ENCODE measurements at places on chromosomes 1 and 21.

- no peak for DNase-seq
Observed at GRCh38 chr1:155890251-155890650, 20.9 kb downstream of the RIT1 start.

DNA sequence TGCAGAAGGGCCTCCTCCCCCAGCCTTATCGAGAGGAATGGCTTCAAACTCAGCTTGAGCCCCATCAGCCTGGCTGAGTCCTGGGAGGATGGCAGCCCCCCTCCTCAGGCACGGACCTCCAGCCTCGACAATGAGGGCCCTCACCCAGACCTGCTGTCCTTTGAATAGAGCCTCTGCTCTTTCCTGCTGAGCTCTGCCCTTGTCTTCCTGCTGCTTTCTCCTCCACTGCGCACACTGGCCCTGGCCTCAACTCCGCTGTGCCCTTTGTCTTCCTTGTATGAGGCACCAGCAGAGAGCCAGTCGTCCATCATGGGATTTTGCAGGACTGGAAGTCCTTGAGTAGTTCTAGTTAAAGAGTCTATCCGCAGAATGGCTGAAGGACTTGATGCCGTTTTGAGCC, 2.0 kb downstream of the C1orf226 start:
- DNase-seq: no peak

- DNase-seq: peak; percentile 22
Observed at GRCh38 chr1:62084310-62084890, 110.2 kb upstream of the L1TD1 start.

DNA sequence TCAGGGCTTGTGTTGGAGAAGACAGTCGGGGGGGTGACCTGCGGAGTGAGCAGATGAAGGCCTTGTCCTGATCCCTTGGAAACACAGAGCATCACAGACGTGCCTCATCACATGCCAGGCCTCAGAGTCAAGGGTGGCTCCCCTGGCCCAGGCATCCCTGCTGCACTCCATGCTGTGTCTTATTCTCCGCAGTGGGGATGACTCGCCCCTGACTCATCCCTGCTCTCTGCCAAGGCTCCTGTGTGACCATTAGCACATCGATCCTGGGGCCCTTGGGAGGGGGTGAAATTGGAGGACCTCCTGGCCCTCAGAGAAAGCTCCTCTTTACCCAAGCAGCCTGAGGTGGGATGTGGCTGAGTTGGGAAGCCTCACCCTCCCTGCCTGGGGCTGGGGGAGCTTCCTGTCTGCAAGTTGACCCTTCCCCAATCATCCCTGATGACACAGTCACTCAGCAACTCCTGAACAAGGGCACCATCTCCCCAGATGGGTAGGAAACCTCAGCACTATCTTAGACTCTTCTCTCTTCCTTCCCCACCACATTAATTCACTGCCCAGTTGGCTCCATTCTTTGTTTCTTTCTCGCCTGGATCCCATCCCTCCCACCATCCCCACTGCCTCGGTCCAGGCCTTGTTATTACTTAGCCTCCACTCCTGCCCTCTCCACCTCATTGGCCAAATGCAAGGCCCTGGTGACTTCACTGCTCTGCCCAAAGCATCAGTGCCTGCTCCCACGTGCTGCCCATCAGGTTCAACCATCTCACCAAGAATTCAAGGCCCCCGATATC, 74.6 kb downstream of the CAMK2N1 start:
- peak; percentile 97 for DNase-seq

DNA sequence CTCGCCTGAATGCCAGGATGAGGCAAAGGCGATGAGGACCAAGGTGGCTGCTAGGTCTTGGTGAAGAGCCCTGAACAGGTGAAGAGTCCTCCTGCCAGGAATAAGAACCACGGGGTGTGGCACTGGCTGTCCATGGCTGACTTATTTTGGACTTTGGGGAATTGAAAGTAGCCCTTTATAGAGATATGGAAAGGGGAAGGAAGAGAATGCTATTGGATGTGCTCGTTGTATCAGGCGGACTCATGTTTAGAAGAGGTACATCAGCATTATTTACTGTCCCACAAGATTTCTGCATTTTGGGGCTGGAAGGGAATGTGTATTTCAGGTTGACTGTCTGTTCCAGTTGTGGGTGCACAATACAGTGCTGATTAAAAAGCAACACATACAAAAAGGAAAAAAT, 465.8 kb downstream of the DSCAM start:
- DNase-seq: no peak

- no peak for DNase-seq
Observed at GRCh38 chr1:155717041-155717440, 28.1 kb downstream of the DAP3 start.

DNA sequence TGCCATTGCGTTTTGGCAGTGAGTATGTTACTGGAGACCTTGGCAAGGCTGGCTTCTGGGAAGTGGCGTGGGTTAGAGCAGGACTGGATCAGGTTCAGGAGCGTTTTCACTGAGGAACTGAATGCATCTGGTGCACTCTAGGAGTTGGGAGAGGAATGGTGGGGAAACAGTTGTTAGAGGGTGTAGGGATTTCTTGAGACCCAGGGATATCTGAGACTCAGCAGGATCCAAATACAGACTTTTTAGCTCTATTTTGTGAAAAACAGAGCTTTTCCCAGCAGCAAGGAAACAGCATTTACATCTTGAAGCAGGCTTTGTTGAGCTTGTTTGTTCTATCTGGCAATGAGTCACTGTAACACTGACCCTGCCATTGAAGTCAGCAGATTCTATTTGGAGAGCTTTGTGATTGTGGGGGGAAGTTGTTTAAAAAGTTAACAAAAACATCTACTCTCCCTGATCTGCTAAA, 56.9 kb upstream of the NRIP1 start:
- DNase-seq: no peak

DNA sequence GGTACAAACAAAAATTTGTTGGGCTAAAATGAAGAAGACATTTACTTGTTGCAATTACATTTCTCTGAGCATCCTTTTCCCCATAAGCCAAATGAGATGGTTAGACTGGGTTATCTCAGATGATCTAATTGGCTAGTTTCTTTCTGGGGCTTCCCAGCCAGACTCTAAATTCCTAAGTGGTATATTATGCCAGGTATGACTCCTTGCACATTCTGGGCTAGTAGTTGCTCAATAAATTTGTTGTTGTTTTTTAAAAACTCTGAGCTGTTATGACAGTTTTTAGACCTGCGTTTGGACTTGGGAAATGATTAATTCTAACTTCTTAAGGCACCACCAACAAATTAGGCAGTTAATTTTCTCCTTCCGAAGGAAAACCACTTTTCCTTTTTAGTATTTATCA, 66.1 kb downstream of the UCK2 start:
- no peak for DNase-seq

DNA sequence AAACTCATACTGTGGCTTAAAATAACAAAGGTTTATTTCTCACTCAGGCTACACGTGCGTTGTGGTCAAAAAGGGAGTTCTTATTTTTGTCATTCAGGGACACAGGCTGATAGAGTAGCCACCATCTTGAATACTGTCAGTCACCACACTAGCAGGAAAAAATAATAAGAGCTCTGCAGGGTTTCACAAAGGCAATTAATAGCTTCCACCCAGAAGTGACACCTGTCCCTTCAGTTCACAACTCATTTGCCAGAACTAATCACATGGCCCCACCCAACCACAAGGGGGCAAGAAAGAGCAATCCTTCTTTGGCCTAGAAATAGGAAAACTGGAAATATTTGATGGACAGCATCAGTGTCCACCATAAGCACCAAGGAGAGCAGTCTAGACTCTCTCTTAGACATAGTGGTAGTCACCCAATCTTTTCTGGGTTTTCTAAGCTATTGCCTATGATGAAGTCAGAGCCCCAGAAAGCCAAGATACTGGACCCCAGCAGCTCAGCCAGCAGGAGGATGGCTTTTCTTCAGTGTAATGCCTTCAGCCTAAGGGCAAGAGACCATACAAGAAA, 8.2 kb downstream of the HAPLN2 start:
- peak; percentile 63 for DNase-seq

DNA sequence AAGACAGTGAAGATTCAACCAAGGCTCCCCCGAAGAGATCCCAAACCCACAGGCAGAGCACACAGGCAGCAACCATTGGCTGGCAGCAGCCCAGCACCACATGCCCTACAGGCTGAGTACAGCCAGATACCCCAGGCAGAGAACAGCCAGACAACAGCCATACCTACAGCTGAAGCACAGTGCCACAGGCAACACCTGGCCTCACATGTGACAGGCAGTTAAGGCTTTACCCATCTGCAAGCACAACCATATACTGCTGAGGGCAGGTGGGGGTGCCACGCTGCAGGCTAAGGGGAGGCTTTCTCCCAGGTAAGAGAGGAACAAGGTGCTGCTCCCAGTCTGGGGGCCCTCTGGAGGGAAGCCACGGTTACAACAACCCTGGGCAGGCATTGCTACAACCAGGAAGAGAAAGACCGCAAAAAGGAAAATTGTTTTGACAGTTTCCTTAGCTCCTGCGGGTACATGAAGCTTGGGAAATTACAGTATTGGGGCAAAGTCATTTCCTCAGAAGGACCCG, 12.3 kb downstream of the CHIT1 start:
- no peak for DNase-seq

GRCh38 chr1:170063109-170063826, 11.2 kb downstream of the KIFAP3 start:
- DNase-seq: no peak

GRCh38 chr1:162906485-162906884, 45.5 kb upstream of the CCDC190 start:
- DNase-seq: no peak

- DNase-seq: peak; percentile 65
Observed at GRCh38 chr1:183711741-183712361, 58.7 kb upstream of the APOBEC4 start.

GRCh38 chr1:48492392-48492791, 20.4 kb upstream of the SPATA6 start:
- no peak for DNase-seq

- DNase-seq: peak; percentile 8
Observed at GRCh38 chr1:77671836-77672235, 10.6 kb downstream of the ZZZ3 start.

DNA sequence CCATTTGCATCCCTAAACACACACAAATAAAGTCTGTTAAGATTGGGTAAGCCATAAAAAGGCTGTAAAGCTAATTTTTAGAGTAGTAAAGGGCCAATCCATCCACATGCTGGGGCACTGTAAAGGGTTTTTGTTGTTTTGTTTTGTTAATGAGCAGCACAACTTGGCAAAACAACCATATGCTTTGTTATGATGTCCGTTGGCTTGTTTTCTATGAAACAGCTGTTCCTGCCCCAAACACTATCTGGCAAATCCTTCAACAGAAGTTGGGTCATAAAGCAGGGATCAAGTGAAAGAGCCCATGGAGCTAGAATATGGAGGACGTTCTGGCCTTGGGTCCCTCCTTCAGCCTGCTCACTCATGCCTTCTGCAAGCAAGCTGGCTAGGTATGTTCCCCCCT, 183.6 kb downstream of the APP start:
- DNase-seq: no peak

DNA sequence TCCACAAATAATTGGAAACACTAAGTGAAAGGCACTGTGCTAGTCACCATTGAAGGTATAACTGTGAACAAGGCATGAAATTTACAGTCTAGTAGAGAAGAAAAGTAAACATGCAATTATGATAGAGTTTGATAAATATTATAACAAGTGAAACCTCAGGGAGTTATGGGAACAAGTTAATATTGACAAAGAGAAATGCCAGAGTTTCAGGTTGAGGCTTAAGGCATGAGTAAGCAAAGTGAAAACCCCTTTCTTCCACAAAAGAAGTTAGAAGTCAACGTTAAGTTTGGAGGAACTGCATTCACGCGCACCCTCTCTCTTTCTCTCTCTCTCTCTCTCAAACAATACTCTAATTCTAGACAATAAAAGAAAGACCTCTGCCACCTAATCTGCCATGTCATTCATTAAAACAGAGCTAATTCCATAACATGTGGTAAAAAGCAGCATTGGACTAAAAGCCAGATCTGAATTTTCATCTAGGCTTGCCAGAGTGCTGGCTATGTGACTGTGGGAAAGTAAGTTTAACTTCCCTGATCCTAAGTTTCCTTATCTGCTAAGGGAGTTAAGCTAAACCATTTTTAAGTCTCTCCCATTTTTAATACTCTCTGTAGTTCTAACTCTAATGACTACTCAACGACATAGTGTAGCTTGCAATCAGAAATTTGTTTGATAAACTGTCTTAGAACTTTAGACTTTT, 22.0 kb downstream of the SLC44A5 start:
- no peak for DNase-seq

- peak; percentile 46 for DNase-seq
Observed at GRCh38 chr21:16572032-16572431, 842.2 kb downstream of the USP25 start.

GRCh38 chr1:54989473-54989872, 9.0 kb downstream of the TMEM61 start:
- DNase-seq: no peak

DNA sequence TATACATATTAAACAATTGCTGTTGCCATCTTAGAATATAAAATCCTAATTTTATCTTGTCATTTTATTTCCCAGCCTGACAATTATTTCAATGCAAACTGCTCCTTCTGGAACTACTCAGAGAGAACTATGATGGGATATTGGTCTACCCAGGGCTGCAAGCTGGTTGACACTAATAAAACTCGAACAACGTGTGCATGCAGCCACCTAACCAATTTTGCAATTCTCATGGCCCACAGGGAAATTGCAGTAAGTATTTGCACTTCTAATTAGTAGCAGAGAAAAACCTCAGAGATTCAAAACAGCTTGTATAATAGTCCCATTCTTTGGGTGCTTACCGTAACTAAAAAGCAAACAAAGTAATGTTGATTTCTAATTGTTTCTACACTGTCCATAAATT, 167.2 kb downstream of the ADGRL2 start:
- no peak for DNase-seq

DNA sequence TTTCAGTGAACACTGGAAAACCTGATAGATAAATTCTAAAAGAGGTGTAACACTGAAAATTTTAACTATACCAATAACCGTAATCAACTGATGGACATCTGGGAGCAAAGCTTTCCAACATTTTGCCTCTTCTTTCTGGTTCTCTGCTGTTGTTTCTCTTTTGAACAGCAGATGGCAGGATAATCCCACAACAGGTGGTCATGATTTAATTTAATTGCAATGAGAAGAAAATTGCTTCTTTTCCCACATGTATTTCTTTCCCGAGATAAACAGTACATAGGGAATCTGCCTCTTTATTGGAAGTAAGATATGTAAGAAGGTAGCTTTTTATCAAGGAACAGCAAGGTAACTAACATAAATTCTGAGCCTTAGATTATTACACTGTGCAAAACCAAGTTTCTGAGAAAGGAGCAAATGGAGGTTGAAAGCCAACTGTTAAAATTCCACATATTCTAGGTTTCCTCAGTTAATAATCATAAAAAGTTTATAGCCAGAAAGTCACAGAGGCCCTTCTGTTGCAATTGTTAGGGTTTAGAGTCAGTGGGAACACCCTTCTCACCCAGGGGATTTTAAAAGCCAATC, 72.9 kb downstream of the RPS6KA1 start:
- peak; percentile 72 for DNase-seq

- no peak for DNase-seq
Observed at GRCh38 chr1:52691821-52692220, 6.3 kb downstream of the COA7 start.

DNA sequence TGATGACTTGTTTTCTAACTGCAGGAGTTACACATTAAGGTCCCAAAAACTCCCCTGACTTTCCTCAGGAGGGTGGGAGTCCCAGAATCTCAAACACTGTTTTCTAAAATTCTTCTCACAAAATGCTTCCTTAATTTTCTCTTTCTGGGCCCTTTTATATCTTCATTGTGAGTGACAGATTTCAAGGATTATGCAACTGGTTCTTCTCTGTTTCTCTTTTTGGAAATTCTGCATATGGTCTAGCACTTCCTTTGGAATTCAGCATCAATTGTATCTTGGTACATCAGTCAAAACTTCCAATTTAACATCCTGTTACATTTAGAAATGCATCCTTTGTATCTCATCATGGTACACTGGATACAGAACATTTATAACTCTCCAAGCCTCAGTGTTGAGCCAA, 59.7 kb downstream of the LMO4 start:
- no peak for DNase-seq

GRCh38 chr1:21764615-21765423, 18.1 kb downstream of the USP48 start:
- peak; percentile 98 for DNase-seq

Measured in fibroblast of skin of scalp (primary cell).